ENCODE measurements at places on chromosomes 1 and 21. TPM values are rescaled to one million over a fixed set of nuclear protein-coding genes. Genes with fewer than 3 reads are reported as not detected.

HAO2 gene
- total RNA-seq = not detected

GJA4 gene
- not detected for total RNA-seq

GPR25 gene
- total RNA-seq = not detected

GOLT1A gene
- total RNA-seq = not detected

SPRR5 gene
- not detected for total RNA-seq

NRDC gene
- 176 TPM for total RNA-seq

NHLH1 gene
- total RNA-seq = 0.68 TPM

LRRIQ3 gene
- total RNA-seq = 0.48 TPM

GSTM2 gene
- 42.2 TPM for total RNA-seq

SH3GLB1 gene
- total RNA-seq = 66.3 TPM

ADAMTS5 gene
- total RNA-seq = not detected

FABP3 gene
- not detected for total RNA-seq

CRYBG2 gene
- total RNA-seq = 1.2 TPM

DSCAM gene
- total RNA-seq = not detected

CLDN17 gene
- not detected for total RNA-seq

RHCE gene
- 0.41 TPM for total RNA-seq

SYNJ1 gene
- total RNA-seq = 20.5 TPM

OR2L5 gene
- not detected for total RNA-seq

HRNR gene
- total RNA-seq = not detected

PBX1 gene
- total RNA-seq = not detected

ETV3L gene
- not detected for total RNA-seq

ACTA1 gene
- total RNA-seq = not detected

OR2T11 gene
- total RNA-seq = not detected

CD1B gene
- not detected for total RNA-seq

CHAF1B gene
- 31.5 TPM for total RNA-seq

PRKACB gene
- 79.8 TPM for total RNA-seq

DUSP12 gene
- total RNA-seq = 27.6 TPM

LHX4 gene
- not detected for total RNA-seq

GBP7 gene
- not detected for total RNA-seq

LAD1 gene
- total RNA-seq = not detected

OR10T2 gene
- total RNA-seq = not detected

CPTP gene
- 20.0 TPM for total RNA-seq

LRRC3 gene
- 3.9 TPM for total RNA-seq

FNDC7 gene
- total RNA-seq = not detected

FLG2 gene
- not detected for total RNA-seq

SMPDL3B gene
- 0.41 TPM for total RNA-seq

MYBPHL gene
- total RNA-seq = not detected

LHX8 gene
- total RNA-seq = not detected

INSRR gene
- total RNA-seq = 0.14 TPM

LCE2C gene
- total RNA-seq = not detected

GPR157 gene
- total RNA-seq = 4.3 TPM

MYOG gene
- not detected for total RNA-seq

TRIM46 gene
- 17.3 TPM for total RNA-seq

PDPN gene
- not detected for total RNA-seq

IFI44 gene
- total RNA-seq = 65.9 TPM

S100A12 gene
- not detected for total RNA-seq

SEC16B gene
- total RNA-seq = not detected

DCST2 gene
- 0.23 TPM for total RNA-seq

All from T-helper 2 cell treated with Interferon-gamma antibody and Interleukin-4, amounts not matched to agents 100 ng/mL and 5 ng/mL, for 36 hours (primary cell).